ENCODE measurements at places on chromosomes 16 and 17. TPM values are rescaled to one million over a fixed set of nuclear protein-coding genes. Genes with fewer than 3 reads are reported as not detected.

Gene LGALS9B
- total RNA-seq, result 0.79 TPM

Gene STH
- total RNA-seq, result not detected

Gene UBE2I
- total RNA-seq, result 211 TPM

Gene CDIPT
- total RNA-seq, result 65.0 TPM

Gene TEKT5
- total RNA-seq, result not detected

DNA sequence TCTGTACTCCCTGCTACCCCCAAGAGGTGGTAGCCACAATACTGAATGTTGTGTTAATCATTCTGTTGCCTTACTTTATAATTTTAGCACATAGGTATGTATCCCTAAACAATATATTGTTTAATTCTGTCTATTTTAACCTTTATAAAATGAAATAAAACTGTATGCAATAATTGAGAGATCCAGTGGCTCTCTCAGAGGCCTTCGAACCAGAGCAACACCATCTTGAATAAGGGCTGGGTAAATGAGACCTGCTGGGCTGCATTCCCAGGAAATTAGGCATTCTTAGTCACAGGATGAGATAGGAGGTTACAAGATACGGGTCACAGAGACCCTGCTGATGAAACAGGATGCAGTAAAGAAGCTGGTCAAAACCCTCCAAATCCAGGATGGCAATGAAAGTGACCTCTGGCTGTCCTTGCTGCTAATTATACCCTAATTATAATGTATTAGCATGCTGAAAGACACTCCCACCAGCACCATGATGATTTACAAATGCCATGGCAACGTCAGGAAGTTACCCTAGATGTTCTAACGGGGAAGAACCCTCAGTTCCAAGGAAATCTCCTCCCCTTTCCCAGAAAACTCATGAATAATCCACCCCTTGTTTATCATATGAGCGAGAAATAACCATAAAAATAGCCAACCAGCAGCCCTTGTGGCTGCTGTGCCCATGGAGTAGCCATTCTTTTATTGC is 2.0 kb upstream of the CANT1 start:
- no peak overlapping the region for H3K27ac ChIP-seq
- peaks cover 10% of the 10 kb centered on the region for H3K36me3 ChIP-seq
- no peak overlapping the region for H3K4me3 ChIP-seq
- H3K4me1 ChIP-seq, result peaks cover 27% of the 10 kb centered on the region

GRCh38 chr17:66317629-66318028 is 15.2 kb downstream of the PRKCA start:
- H3K4me3 ChIP-seq, result no peak overlapping the region
- H3K4me1 ChIP-seq, result peaks cover 21% of the 10 kb centered on the region
- no peak for DNase-seq

DNA sequence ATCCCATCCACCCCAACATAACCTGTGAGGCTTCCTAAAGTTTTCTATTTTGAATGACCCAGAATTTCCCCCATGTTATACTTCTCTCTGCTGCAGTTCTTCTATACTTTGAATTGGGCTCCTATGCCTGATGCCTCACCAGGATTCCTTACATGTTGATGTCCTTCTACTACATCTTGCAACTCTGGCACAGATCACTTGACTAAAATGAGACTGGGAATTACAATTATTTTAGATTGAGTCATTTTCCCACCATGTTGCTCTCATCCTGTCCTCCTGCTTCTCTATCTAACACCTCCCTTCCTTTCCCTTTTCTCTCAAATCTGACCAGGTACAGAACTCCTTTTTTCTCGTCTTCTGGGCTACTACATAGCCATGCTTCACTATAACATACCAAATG is 314.0 kb upstream of the KCNJ16 start:
- no peak overlapping the region for H3K4me3 ChIP-seq
- H3K36me3 ChIP-seq, result no peaks in the 10 kb centered on the region
- DNase-seq, result no peak
- no peak overlapping the region for H3K27ac ChIP-seq
- peaks cover 14% of the 10 kb centered on the region for H3K27me3 ChIP-seq

DNA sequence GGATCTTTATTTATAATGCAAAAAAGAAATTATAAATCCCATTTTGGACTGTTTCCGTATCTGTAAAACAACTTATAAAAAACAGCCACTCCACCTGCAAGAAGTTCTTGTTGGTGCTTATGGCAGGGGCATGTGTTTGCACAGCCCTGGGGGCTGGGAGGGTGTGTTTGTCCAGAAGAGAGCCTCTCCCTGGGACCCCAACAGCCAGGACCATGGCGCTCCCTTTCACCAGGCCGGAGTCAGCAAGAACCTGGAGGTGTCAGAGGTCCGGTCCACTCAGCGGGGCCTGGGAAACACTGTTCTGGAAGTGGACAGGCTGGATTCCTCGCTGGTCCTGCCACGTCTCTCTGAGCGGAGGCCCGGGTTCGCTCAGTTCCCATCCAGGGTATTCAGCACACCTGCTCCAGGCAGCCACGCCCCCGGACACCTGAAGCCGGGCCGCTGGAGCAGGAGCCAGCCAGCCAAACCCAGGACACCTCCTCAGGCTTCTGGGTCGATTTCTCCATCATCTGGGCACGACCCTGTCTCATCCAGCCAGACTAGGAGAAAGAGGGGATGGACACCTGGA is 18.9 kb upstream of the GINS2 start:
- H3K27ac ChIP-seq, result no peak overlapping the region
- no peak overlapping the region for H3K4me3 ChIP-seq
- H3K27me3 ChIP-seq, result no peaks in the 10 kb centered on the region
- DNase-seq, result no peak

- H3K27ac ChIP-seq, result no peak overlapping the region
- H3K4me3 ChIP-seq, result no peak overlapping the region
- DNase-seq, result no peak
- H3K27me3 ChIP-seq, result peaks cover 4% of the 10 kb centered on the region
- peaks cover 20% of the 10 kb centered on the region for H3K4me1 ChIP-seq
Measured at GRCh38 chr16:11499295-11500089, 87.2 kb downstream of the LITAF start.

- no peak overlapping the region for H3K27ac ChIP-seq
- no peak overlapping the region for H3K4me3 ChIP-seq
- no peak for DNase-seq
- peaks cover 2% of the 10 kb centered on the region for H3K27me3 ChIP-seq
- no peaks in the 10 kb centered on the region for H3K36me3 ChIP-seq
Measured at GRCh38 chr16:88920618-88921590, 54.4 kb upstream of the PABPN1L start.

DNA sequence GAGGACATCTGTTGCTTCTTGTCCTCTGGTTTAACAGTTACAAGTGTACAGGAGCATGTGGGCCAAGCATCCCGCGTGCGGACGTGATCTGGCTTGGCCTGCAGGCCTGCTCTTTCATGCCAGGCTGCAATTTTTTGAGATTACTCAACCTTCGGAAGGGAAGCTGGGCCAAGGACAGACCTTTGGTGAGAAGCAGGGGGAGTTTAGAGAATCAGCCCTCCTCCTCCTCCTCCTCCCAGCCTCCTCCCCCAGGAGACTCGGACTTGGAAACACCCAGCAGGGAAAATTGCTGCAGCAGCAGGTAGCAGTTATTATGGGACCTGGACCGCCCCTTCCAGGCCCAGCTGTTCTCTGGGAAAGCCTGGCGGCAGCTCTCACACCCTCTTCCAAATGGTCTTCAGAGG is 5.1 kb upstream of the KLHL36 start:
- no peak for DNase-seq
- H3K36me3 ChIP-seq, result peaks cover 3% of the 10 kb centered on the region
- no peak overlapping the region for H3K4me3 ChIP-seq
- peaks cover 31% of the 10 kb centered on the region for H3K27me3 ChIP-seq
- H3K27ac ChIP-seq, result no peak overlapping the region
